ENCODE measurements at places on chromosomes 5 and 9.

DNA sequence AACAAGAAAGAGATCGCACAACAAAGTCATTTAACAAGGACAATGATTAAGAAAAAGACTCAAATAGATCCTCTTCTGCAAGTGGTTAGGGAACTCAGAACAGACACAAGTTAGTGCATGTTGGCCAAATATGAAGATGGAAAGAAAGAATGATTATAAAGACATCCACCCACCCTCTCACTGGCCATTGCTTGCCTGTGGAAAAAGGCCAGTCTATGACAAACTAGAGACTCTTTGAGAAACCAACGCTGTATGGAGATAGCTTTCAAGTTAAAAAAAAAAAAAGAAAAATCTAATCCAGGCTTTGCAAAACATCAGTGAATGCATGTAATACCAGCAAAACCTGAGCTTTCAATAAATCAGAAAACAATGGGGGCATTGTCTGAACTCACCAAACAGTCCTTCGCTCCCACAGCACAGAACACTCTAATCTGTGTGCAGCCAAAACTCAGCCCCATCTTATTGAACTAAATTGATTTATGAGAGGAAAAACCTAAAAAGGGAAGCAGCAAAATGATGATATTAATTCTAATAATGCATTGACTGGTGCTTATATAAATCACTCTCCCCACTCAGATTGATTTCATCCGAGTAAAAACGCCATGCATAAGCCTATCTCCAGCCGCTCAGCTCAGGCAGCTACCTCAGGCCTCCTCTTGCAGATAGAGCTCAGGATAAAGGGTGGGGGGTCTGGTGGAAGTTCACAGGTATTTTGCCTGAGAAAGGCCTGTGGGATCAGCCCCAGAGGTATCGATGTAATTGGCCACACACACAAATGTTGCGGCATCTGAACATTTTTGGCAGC is 547.1 kb downstream of the CCDC171 start:
- peak; percentile 77 for DNase-seq

GRCh38 chr5:141681695-141682641 is at the start of gene ARAP3:
Gene ARAP3 (minus strand): TSS chr5:141682230. CDS start chr5:141680486, 1,744 bp downstream.
- DNase-seq, result no peak

GRCh38 chr9:136985853-136986252 is 3.1 kb downstream of the LCNL1 start:
- DNase-seq, result no peak

GRCh38 chr9:122192261-122192875 is 32.7 kb downstream of the MORN5 start:
- DNase-seq, result no peak

- DNase-seq, result no peak
Observed at GRCh38 chr9:76887003-76887821, 18.7 kb downstream of the PRUNE2 start.

GRCh38 chr5:54113060-54113459 is 197.3 kb downstream of the ARL15 start:
- DNase-seq, result no peak

DNA sequence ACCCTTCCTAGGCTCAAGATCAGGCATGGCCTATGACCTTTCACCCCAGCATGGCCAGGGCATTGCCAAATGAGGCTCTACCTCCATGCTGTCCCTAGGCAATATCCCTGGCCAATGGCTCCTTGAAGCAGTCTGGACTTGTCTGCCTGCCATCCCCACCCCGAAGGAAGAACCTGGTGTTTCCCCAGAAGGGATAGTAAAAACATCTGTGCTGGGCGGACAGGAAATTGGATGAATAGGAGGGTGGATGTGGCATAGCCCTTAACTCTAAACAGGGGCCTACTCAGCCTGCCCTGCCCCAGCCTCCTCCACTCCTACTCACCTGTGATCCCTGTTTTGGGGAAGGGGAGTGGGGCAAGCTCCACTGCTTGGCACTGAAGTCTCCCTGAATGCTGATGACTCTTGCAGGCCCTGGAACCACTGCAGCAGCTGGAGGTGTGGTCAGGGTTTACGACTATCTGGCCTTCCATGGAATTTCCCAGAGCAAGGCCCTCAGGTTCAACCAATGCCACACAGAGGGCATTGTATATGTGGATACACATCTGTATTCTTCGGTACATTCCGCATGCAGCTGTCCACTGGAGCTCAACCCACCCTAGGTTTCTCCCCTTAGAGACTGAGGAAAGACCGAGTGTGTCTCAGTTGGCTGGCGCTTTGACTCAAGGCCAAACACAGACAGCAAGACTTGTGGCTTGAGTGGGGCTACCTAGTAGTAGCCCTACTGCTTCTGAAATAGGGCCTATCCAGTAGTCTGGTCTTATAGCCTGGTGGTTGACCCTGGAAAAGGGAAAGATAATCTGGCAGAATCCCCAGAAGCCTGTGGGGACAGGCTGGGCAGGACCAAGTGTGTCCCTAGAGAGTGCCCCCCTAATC is 6.4 kb upstream of the P4HA2 start:
- no peak for DNase-seq

DNA sequence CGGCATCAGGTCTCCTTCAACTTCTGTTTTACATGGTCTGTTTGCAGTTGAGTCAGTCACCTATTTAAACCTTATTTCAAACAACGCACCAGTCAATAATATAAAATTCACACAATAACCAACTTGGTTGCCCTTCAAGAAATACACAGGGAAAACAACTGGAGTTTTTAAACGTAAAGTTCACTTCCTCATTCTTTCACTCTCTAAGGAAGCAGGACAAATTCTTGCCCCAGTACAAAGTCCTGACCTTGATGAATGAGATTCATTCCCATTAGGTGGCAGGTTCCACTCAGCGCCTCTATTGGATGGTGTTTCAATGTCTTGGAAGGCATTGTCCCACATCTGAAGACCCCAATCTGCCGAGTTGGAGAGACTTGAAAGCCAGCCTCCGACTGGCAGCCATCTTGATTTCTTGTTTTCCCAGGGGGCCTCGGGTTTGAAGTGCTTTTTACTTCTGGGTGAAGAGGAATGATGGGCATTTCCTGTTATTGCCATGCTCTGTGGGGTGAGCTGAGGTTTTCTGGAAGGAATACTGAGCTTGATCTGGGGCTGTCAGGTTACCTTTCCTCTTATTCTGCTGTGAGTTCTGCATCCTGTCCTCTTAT is 105.0 kb downstream of the ACER2 start:
- no peak for DNase-seq

GRCh38 chr9:15144622-15145061 is 162.4 kb downstream of the TTC39B start:
- no peak for DNase-seq

DNA sequence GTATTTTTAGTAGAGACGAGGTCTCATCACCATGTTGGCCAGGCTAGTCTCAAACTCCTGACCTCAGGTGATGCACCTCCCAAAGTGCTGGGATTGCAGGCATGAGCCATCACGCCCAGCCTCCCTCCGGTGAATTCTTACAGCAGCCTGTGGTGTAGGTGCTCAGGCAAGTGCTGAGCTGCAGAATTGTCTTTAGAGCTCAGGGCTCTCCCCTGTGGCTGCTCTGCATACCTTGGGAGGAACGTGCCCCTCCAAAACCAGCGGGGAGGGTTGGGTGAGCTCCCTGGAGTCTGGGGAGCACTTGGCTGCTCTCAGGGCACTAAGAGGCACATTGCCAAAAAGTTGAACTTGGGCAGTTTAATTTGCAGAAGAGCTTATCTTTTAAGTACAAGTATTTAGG is 29.4 kb downstream of the SECISBP2 start:
- no peak for DNase-seq

- no peak for DNase-seq
Observed at GRCh38 chr5:170021506-170021905, 41.2 kb upstream of the INSYN2B start.

DNA sequence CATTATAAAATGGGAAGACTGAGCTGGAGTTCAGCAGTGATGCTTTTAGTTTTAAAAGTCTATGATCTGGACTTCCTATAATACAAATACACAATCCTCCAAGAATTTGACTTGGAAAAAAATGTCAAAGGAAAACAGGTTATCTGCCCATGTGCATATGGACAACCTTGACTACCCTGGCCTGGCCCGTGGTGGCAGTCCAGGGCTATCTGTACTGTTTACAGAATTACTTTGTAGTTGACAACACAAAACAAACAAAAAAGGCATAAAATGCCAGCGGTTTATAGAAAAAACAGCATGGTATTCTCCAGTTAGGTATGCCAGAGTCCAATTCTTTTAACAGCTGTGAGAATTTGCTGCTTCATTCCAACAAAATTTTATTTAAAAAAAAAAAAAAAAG is 17.3 kb downstream of the MOCS2 start:
- DNase-seq, result no peak

DNA sequence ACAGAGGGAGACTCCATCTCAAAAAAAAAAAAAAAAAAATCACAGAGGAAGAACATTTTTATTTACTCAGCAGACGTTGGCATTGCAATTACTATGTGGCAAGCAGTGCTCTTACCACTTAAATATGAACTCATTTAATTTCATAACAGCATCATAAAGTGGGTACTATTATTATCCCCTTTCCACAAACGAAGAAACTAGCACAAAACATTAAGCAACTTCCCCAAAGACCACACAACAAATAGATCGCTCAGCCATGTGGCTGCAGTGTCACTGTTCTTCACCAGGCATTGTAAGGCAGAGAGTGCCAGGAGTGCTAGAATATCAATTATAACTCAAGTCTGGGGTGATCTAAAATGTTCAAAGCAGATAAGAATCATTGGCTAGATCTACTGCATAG is 69.8 kb upstream of the PLPP6 start:
- DNase-seq, result no peak

GRCh38 chr9:109863961-109864360 is 84.0 kb downstream of the PALM2AKAP2 start:
- DNase-seq, result no peak

- DNase-seq, result peak; percentile 86
Observed at GRCh38 chr5:151745071-151745705, 13.2 kb downstream of the ATOX1 start.

DNA sequence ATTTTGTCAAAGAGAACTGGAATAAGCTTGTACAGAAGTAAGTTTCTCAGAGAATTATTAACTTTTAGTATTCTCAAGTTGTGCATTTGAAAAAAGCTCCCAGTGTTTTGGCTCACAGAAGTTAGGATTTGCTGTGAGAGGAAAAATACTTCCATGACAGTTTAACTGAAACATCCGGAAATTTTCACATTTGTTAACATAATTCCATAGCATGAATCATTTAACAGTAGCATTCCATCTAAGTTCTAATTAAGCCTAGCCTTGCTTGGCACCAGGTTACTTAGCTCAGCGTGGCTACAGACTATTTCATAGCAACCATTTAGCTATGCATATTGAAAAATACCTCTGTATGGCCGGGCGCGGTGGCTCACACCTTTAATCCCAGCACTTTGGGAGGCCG is 90.8 kb downstream of the LNPEP start:
- DNase-seq, result no peak

DNA sequence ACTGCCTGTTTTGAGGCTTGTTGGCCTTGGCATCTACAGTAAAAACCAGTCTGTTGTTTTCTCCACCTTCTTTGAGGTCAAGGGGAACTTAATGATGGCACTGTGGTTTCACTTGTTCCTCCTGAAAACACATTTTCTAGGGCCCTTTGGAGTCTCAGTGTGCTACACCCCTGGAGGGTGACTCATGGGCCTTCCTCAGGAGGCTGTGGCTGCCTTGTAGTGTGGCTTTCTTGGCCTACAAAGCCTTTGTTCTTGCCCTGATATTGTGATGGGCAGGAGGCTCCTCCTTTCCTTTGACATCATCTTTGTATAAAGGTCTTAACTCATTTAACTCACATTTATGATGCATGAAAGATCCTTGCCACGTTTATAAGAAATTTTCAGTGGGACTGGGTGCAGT is 56.3 kb upstream of the GPBP1 start:
- DNase-seq, result no peak

- no peak for DNase-seq
Observed at GRCh38 chr9:132923346-132923902, 21.0 kb downstream of the TSC1 start.

- DNase-seq, result no peak
Observed at GRCh38 chr5:58974601-58975000, 391.7 kb downstream of the RAB3C start.

DNA sequence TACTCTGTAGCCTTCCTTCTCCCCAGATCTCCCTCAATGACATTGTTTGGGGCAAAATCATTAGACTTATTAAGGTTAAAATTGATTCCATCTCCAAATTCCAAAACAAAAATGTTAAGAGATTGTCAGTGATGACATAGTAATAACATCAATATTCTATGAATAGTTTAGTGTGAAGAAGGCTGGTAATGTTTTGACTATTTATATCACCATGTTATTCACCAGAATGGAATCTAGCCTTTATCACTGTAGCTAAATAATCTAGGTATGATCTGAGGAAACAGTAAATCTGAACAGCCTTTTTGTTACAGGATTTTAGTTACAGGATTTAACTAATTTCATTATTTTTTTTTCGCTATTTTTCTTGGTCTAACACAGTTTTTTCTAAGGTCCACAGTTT is 929 bp upstream of the PLPP6 start:
- DNase-seq, result no peak

DNA sequence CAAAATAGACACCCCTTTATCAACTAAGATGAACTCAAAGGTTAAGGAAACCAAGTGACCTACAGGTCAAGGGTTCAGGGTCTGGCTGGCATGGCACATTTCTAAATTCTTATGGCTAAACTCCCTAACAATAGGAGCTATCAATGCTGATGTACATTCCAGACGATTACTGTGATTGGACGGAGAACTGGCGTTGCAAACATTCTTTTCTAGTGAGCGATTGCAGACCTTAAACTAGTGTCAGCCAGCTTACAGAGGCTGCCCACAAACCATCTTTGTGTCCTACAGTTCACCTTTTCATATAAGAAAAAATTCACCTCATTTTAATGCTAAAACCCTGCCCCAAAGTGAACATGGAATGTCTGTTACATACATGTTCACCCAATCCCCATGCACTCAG is 382.9 kb downstream of the MAT2B start:
- DNase-seq, result no peak

- no peak for DNase-seq
Observed at GRCh38 chr9:106828070-106828469, 34.9 kb upstream of the ZNF462 start.

GRCh38 chr5:69032009-69032408 is 61.8 kb upstream of the SLC30A5 start:
- DNase-seq, result no peak

GRCh38 chr9:133474215-133474614 is 4.7 kb downstream of the SLC2A6 start:
- DNase-seq, result no peak

GRCh38 chr9:15468145-15468544 is 42.6 kb downstream of the PSIP1 start:
- DNase-seq, result no peak

- DNase-seq, result no peak
Observed at GRCh38 chr5:89308606-89309040, 425.6 kb upstream of the MEF2C start.

- no peak for DNase-seq
Observed at GRCh38 chr5:116479776-116480675, 94.6 kb downstream of the SEMA6A start.

DNA sequence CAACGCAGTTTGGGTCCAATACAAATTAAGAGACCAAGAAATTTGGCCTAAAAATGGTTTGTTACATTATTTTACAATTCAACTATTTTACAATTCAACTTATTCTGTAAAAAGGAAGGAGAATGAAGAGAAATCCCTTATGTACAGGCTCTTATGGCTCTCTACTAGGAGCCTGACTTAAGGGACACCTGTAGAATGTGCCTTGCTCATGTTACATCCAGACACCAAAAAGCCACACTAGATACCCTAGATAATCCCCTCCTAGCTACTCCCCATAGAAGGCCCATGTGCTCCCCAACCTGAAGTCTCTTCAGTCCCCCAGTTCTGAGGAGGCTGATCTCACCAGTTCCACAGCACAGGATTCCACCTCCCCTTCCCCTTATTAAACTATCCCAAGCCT is 14.1 kb upstream of the NNT start:
- DNase-seq, result no peak
